Muscle of leg (tissue), 16 donors: ENCODE measurements at places on chromosomes 2 and 18. TPM values are rescaled to one million over a fixed set of nuclear protein-coding genes. Genes with fewer than 3 reads are reported as not detected.

DNA sequence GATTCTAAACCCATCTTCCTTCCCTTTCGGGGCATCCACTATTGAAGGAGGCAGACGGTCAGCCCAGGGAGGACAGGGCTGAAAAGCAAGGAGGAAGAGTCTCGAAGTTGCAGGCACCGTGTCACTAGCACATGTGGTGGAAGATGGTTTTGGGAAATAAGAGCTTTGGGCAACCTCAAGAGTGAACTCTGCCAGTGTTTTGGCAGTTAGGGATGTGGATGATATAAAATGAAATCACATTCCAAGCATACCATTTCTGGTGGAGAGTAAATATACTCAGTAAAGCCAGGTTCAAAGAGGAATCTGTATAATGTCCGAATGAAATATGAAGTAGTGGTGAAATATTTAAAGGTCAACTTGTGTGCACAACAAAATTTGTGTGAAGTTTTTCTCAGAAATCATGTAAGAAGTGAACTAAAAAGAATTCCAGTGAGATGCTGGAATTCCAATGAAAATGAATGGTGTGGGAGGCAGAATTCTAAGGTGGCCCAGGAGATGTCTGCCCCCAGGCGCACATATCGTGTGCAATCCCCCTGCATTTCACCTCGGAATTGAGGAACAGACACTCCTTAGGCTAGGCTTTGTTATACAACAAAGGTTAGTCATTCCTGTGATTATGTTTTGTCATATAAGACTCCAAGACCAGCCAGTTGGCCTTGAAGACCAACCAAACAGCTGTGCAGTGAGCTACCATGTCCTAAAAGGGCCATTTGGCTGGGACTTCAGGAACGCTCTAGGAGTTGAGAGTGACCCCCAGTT is 147.1 kb downstream of the SH3BP4 start:
- DNase-seq: no peak

DNA sequence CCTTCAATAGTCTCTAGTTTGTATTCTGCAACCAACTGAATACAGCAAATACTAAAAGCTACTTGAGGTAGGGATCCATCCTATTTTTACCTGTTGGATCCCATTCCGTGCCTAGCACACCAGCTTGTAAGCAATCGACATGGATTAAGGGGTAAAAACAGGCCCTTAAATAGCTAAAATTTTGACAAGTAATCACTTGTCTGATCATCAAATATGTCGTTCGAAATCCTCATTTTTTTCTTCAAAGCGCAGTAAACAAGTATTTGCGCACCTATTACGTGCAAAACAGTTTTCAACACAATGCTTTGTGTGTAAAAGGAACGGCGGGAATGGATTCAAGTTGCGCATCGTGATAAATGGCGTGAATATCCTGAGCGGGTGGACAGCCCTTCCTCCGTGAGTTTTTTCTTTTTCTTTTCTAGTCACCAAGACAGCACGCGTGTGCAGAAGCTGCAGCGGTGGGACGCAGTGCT is 1.4 kb upstream of the ACVR2A start:
- DNase-seq: no peak

GRCh38 chr18:50624981-50625380 is 65.1 kb downstream of the MAPK4 start:
- no peak for DNase-seq

GRCh38 chr2:121570667-121571055 is 40.0 kb downstream of the RNU4ATAC start:
- peak; percentile 24 for DNase-seq

GRCh38 chr2:227006189-227006897 is 157.7 kb downstream of the COL4A4 start:
- no peak for DNase-seq

- DNase-seq: no peak
These were observed 6.8 kb upstream of the SLC1A4 start for GRCh38 chr2:64982311-64982857.

DNA sequence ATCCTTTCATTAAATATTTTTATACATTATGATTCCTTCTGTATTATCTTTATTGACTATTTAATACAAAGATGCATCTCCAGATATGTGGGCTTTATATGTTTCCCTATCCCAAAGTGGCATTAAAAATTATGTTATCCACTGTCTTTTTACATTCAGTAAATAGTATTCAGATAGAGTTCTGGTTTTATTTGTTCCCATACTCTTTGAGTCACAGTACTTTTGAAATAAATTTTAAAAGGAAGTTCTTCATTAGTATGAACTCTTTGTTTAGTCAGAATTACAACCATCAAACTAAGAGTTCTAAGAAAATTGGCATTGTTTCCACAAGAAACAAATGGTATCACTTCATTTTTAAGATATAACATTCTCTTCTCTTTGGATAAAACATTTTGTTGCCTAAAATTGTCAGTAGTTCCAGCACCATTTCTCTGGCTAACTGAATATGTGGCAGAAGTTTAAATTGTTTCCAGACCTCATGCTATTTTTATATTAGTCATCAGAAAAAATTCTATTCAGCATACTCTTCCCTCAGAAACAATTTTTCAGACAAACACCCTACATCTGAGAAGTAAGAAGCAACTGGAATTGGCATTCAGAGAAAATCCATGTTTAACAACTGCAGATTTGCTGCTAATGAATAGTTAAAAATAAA is 88.5 kb upstream of the COL5A2 start:
- DNase-seq: peak; percentile 90

- DNase-seq: no peak
These were observed 49.0 kb downstream of the PIAS2 start for GRCh38 chr18:46868169-46868921.

DNA sequence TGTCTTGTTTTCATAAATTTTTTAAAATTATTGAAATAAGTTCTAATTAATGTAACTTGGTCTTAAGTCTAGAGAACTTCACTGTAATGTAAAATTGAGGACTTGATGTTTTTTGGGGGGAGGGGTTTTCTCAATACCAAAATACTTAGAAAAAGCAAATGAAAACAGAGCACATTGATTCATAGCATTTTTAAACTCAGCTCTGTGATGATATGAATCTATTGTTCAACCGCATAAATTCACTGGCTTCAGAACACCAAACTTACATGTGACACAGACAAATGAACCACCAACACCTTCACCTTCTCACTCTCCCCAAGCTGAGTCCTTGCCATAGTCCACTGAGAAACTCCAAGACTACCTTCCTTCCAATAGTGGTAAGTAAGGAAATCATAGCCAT is 108.2 kb downstream of the ZNF521 start:
- no peak for DNase-seq

- DNase-seq: peak; percentile 87
These were observed 38.8 kb downstream of the BMP10 start for GRCh38 chr2:68832233-68832869.

GRCh38 chr2:142478206-142478605 is 347.4 kb upstream of the LRP1B start:
- DNase-seq: peak; percentile 61

DNA sequence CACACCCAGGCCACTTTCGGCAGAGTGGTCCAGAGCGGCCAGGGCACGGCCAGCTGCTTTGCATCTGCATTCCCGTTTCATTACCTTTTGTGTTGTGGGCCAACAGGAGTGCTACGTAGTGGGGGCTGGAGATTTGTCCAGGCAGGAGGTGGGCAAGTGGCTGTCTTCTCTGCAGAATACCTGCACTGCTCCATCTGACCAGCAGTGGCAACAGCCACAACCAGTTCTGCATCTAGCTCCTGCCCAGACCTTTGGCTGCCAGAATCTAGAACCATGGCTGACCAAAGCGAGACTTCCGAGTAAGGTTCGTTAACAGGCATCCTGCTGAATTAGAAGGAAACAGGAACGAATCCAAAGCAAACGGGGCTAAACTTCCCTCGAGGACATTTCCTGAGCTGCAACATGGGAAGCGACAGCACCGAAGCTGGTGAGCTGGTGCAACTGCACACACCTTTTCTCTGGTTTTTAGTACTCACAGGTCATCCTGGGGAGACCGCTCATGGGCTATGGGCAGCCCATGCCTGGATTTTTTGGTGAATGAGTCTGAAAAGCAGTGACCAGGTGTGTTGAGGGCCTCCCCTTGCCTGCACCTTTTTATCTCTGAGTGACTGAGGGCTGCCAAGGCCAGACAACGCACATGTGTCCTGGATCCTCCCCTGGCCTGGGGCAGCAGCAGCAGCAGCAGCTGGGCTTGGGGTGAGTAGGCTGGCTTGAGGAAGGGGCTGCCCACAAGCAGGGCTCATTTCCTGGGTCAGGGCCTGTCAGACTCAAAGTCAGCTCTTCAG is 10.5 kb downstream of the GDF7 start:
- no peak for DNase-seq

- DNase-seq: peak; percentile 29
These were observed 537.7 kb upstream of the PKDCC start for GRCh38 chr2:41510108-41510507.

- DNase-seq: peak; percentile 96
These were observed 49.3 kb downstream of the GREB1 start for GRCh38 chr2:11582862-11583752.

DNA sequence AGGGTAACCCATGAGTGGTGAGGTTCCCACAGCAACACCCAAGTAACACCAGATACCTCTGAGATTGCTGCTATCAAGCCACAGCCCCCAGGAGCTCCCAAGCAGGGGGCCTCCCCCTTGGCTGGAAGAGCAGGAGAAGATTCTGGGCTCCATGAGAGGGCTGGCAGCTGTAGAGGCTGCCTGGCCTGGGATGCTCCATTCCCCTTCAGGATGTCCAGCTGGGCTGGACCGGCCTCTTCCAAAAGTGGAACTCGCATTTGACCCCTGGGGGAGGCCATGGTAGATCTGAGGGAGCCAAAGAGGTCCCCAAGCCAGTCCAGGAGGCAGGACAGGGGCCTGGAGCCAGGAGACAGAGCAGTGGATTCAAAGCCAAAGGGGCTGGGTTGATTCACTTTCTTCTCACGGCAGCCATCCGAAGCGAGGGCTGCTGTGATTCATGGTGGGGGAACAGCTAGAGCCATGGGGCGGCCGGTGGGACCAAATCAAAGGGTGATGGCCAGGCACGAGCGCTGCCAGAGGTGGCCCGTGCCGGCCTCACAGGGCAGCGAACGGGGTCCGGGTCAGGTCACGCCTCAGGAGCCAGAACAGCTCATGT is 95.3 kb upstream of the ID2 start:
- DNase-seq: peak; percentile 71

DNA sequence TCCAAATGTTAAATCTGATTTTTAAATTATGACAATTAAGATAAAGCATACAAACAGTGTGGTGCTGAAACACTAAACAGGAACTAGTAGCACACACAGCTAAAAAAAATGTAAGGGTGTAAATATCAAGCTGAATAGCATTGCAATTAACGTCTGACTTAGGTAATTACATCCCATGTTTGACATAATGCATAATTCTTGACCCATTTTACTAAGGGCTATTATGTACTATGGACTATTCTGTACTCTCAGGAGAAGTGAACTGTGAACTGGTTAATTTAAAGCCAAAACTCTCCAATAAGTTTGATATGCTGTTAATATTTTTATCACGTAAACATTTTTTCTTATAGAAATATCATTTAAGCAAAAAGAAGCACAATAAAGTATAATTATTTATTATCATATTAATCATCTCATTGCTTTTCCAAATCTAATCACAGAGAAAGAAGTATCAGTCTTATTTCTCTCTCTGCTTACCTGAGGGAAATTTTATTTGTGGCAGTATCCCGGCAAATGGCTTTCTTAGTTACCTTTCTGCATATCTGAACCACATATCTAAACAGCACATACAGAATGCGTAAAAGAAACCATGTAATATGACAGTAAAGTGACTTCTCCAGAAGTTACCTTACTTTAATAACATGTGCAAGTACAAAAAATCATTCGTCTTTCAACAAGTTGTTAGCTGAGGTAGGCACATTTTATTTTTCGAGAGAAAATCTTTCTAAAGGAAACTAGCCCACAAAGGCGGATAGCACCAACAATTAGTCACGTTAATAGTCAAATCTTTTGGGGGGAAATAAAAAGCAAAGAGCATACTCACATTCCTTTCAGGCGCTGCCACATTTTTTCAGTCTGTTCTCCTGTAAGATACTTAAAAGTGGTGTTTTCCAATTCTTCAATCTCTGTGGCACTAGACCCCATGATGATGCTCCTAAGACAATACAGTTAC is 94.9 kb upstream of the PDE1A start:
- DNase-seq: no peak

DNA sequence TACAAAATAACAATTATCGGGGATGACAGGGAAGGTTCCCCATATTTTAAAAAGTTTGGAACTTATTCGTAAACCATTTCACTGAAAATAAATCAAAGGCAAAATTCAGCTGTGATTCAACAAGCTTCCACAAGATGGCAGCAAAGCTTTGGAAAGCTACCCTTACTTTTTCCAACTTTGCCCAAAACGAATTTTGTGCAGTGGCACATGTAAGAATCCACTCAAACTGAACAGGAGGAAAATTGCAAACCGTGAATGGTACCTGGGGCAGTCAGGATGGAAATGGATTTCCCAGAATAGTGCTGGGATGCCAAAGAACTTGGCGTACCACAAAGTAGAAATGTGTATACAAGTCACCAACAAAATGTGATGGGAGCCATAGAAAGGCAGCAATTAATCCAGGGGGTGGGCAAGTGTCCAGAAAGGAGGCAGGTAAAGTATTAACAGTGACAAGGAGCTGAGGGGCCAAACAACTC is 10.7 kb downstream of the RPL31 start:
- DNase-seq: peak; percentile 55

- DNase-seq: no peak
These were observed 57.7 kb downstream of the INHBB start for GRCh38 chr2:120403676-120404075.

GRCh38 chr2:33014268-33014667 is 67.5 kb downstream of the LTBP1 start:
- peak; percentile 52 for DNase-seq

DNA sequence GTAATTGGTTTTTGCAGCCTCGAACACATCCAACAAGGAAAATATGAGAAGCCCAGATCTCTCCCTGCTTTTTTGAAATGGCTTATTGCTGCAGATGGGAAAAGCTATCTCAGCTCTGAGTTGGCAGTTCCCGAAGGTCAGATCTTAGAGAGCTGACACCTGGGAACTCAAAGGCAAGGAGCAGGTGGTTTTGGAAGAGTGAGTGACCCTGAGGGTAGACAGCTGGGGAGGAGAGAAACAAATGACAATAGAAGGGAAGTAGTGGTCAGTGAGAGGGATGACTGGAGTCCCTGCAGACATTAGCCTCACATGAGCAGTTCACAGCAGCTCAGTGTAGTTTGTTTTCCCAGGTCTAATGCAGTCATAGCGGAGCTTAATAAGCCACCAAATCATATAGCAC is 317.9 kb downstream of the STK39 start:
- DNase-seq: no peak

Gene FAM237A
- polyA plus RNA-seq: not detected

Gene STPG4
- not detected for polyA plus RNA-seq

Gene TRPM8
- not detected for polyA plus RNA-seq

Gene LIMS3
- 5.1 TPM for polyA plus RNA-seq

Gene ONECUT2
- 0.03 TPM for polyA plus RNA-seq

Gene LONRF2
- 0.80 TPM for polyA plus RNA-seq

Gene LDLRAD4
- polyA plus RNA-seq: 14.4 TPM

Gene FAM161A
- polyA plus RNA-seq: 10.3 TPM

Gene RGPD4
- polyA plus RNA-seq: 0.03 TPM

Gene RAB17
- polyA plus RNA-seq: 5.2 TPM

Gene TMEFF2
- polyA plus RNA-seq: 27.9 TPM

Gene STARD6
- polyA plus RNA-seq: not detected

Gene ALLC
- polyA plus RNA-seq: not detected

Gene NT5C1B
- polyA plus RNA-seq: 0.23 TPM

Gene HOXD12
- polyA plus RNA-seq: not detected

Gene ANKRD36
- 5.1 TPM for polyA plus RNA-seq
